SK-N-DZ (cell line): ENCODE measurements at places on chromosomes 5 and 9.

GRCh38 chr5:40030661-40031060 lies 605.9 kb upstream of the DAB2 start:
- no peak for DNase-seq

- DNase-seq = no peak
These were observed 228.1 kb upstream of the NR4A3 start for GRCh38 chr9:99593610-99594009.

DNA sequence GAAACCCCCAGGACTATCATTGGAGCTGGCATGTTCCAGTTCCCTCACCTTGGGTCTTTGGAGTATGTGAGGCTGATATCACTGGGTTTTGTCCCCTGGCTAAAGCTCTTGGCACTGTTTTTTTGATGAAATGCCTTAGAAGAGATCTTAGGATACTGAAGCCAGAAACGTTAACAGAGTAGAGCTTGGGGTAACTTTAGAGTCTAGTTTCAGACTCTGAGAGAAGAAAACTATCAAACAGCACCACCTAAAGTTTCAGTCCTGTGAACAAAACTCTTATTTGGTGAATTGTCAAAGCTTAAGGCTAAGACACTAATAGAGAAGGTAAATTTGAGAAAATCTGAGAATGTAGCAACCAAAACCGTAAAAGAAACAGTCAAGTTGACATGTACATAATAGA lies 111.7 kb upstream of the PUM3 start:
- DNase-seq = no peak

DNA sequence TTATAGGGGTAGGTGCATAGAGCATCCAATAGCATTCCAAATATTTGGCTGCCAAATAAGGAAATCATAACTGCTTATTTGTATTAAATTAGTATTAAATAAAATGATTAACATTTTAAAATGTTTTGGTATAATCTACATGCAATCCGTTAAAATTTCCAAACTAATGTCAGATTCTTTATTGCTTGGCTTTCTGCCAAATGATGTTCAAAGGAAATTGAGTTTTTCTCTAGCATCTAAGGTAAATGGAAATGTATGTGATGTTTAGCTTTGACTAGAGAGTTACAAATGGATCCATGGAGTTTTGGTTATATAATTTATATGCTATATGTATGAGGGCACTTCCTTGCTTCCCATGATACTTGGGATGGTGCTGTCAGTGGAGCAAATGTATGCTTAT lies 121.7 kb downstream of the ZCCHC7 start:
- DNase-seq = no peak

- no peak for DNase-seq
These were observed 2.1 kb downstream of the ANP32B start for GRCh38 chr9:97985058-97985861.

GRCh38 chr5:159640446-159640845 lies 275.8 kb upstream of the ADRA1B start:
- no peak for DNase-seq

- DNase-seq = no peak
These were observed 66.7 kb upstream of the XPA start for GRCh38 chr9:97763874-97764273.

GRCh38 chr9:81902196-81902595 lies 26.0 kb upstream of the SPATA31D4 start:
- no peak for DNase-seq

GRCh38 chr5:2373631-2374030 lies 377.8 kb downstream of the IRX2 start:
- DNase-seq = no peak

GRCh38 chr5:16665601-16666000 lies 48.8 kb upstream of the RETREG1 start:
- no peak for DNase-seq

- no peak for DNase-seq
These were observed 2.2 kb upstream of the CIZ1 start for GRCh38 chr9:128193469-128194096.

- no peak for DNase-seq
These were observed 62.8 kb upstream of the ZFAND5 start for GRCh38 chr9:72427801-72428200.

DNA sequence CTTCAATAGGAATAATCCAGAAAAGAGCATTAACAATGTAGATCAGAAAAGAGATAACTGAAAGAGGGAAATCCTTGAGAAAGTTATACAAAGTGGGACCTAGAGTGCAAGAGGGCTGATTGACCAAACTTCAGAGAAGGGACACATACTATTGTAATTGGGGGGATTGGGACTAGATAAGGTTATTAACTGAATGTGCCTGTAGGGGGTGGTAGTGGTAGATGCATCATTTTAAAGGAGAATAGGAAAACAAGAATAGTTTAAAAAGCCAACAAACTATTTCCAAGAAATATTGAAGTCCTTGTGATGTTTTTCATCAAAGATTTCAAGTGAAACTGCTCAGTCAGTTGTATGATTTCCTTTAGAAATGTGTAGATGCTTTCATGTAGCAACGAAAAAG lies 468.5 kb downstream of the TAF11L14 start:
- DNase-seq = no peak

DNA sequence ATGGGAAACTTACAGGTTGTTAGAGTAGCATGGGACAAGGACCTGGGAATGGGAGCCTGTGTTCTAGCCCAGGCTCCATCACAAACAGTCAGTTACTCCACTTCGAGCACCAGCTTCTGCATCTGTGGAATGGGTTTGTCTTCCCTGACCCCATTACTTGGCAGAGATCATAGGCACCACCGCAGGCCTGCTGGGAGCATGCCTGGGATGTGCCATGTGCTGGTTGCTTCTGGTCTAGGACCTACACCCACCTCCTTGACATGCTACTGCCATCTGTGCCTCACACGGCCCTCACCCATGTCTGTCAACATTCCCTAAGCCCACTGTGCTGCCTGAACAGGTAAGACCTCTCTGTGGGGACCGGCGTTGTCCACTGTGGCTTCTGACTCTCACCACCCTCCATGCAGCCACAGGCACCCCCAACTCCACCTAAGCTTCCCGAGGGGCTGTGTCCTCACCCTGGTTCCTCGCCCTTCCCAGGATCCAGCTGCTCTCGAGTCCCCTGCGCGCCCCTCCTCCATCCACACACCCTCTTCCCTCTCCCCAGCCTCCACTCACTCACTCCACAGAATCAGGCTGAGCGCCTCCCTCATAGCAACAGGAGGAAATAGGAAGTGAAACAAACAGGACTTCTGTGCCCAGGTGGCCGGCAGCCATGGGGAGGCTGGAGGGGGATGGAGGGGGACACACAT lies 85.9 kb upstream of the FAM120A start:
- DNase-seq = peak; percentile 7

- no peak for DNase-seq
These were observed 153.1 kb downstream of the SNCAIP start for GRCh38 chr5:122465031-122465577.

DNA sequence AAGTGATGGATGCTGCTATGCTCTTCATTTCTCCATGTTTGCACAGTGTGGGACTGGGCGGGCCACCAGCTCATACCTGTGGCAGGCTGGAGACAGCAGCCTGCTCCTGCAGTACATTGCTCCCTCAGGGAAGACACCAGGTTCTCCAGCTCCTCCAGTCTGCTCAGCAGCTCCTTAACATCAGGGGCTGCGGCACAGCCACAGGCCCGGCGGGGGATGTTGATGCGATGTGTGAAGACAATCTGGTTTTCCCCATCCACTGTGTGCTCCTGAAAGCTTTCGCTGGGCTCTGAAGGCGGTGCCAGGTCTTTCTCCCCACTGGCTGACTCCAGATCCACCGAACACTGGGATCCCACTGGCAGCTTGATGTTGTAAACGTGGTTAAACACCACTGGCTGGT lies 27.5 kb downstream of the TNC start:
- DNase-seq = no peak

DNA sequence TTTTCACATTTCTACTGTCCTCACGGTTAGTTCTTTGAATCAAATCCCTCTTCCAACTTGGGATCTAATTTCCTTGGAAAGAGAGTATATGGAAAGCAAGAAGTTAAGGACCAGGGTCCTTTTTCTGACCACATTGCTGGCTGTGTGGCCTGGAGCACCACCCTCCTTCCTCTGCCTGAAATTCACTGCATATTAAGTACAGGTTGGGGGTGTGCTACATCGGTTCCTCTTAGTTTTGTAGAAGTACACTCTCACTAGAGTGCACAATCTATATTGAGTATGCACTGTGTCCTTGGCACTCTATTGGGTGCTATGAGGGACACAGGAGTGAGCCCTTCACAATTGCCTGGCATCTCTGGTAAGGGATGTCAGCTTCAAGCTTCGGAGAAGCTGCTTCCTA lies 53.8 kb upstream of the KLF9 start:
- DNase-seq = no peak

- peak; percentile 71 for DNase-seq
These were observed 21.0 kb upstream of the ALDH1B1 start for GRCh38 chr9:38371495-38371894.

DNA sequence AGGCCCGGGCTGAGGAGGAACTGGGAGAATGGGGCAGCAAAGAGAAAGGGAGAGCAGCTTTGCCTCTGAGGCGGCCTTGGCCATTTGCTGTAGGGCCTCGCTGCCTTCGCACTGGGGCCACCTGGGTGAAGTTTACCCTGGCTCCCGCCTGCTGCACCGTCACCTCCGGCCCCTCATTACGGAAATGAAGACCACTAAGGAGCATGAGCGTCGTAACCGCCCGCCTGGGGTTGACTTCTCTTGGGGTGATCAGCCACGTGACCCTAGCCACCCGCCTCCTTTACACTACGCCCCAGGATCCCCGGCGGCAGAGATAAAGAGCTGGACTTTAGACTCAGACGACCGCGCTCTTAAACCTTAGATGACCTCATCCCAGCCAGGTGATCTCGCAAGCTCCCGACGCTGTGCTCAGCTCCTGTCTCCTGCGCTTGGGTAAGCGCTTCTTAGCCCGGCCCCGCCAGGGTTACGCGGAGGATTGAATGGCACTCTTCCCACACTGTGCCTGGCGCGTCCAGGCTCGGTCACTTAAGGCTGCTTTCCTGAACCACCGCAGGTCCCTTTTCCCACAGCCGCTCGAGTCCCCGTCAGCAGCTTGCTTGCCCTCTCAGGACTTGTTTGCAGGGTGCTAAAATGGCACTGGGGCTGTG lies 107.9 kb upstream of the LARP1 start:
- peak; percentile 47 for DNase-seq

GRCh38 chr9:1513105-1513504 lies 462.9 kb downstream of the DMRT2 start:
- DNase-seq = no peak

DNA sequence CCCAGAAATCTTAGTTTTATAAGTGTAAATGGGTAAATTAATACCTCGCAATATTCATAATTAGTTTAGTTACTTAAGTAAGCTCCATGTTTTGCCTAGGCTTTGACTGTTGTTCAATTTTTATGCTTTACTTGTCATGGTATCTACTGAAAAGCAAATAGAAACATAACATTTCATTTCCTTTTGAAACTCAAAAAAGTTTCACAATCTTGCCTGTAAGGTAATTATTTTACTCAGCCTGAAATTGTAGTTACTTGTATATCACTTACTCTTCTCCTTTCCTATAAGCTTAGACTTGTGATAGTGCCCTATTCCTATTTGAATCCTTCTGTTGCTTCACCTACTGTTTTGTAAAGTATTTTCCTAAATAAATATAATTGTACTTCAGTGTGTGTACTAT lies 914.4 kb upstream of the COX7C start:
- no peak for DNase-seq

DNA sequence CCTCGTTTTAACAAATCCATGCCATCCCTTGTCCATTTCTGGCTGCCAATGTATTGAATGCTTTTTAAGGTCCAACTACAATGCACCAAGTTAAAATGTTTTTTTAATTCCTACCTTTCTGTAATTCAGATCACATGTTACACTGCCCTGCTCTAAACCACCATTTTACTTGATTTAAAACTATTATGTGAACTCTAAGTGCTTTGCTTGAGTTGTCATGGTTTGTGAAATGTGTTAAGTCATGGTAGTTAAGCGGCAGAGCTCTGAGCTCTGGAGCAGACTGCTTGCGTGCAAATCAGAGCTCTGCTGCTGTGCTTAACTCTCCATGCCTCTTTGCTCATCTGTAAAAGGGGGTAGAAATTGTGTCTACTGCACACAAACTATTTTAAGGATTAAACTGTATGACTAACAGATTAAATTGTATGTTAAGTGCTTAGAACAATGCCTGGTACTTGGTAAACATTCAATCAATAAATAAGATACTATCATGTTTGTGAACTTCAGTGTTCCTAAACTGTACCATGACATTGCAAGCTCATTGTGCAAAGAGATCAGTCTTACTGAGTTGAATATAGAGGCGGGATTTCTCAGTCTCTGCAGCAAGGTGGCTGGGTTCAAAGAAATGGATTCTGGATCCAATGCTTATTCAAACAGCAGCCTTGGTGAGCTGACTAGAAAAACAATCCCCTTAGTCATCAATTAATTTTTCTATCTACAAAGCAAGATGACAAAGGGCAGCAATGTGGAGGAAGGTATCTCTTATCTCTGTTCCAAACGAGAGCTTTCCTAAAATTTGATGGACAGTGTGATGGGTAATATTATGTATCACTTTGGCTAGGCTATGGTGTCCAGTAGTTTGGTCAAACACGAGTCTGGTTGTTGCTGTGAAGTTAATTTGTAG lies 16.1 kb upstream of the CMBL start:
- DNase-seq = no peak

DNA sequence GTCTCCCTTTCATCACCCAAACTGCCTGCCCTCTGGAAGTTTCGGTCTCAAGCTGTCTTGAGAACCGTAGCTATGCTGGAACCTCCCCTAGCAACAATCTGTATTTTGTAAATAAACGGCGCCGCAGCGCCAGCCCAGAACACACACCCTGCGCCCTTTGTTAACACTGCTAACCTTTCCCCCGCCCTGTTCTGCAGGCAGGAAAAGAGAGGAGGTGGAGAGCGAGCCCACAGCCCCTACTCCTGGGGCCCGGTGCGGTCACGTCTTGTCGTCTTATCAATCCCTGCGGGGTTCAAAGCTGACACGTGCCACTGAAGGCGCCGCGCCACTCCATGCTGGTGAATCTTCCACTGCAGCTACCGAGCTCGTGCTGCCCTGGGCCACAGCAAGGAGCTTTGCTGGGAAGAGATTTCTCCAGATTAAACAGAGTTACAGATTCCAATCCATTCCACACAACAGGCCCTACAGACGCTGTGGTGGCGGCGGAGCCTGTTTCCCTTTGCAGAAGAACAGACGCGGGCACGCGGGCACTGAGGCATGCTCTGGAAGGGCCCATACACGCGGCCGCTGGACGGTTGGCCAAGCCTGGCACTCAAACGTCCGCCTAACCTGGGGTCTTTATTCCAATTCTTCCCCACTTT lies 25.3 kb downstream of the ZDHHC11B start:
- DNase-seq = no peak

GRCh38 chr5:6187501-6187900 lies 190.8 kb downstream of the MED10 start:
- no peak for DNase-seq

DNA sequence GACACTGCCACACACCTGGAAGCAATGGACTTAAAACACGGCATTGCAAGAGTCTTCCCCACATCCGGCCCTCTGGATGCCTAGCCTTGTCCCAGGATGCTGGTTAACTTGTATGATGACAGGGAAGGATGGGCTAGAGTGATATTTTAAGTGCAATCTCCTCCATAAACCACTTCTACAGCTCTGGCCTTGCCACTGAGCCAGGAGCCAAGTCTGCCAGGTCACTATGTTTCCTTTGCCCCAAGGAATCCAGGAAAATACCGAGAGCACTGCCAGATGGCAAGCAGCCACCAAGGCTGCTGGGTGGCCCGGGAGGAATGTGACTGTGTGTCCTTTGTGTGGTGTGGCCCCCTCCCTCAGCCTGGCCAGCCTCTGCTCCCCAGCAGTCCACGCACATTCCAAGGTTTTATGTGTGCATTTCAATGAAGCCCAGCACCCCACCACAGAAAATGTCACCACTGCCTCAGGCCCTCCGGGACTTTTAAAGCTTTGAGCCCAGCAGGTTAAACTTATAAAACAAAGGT lies 106.0 kb downstream of the FRMD3 start:
- no peak for DNase-seq
